ENCODE measurements at places on chromosomes 5 and 9.
A peak's percentile ranks its signal among the peaks of the same experiment; 100 is the strongest.

DNA sequence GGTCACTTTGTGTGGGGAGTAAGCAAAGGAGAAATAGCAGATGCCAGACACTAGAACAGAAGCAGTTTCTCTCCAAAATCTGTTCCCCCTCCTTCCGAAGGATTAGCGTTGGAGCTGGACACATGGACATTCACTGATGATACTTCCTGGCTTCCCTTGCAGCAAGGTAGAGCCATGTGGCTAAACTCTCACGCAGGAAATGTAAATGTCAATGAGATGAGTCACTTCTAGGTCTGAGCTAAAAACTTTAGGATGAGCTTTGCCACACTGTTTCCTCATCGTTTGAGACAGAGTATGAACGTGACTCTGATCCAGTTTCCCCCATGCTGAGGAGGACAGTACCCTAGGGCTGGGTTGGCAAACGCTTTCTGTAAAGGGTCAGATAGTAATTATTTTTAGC, 5.1 kb downstream of the BHMT2 start:
- DNase-seq = peak; percentile 67

DNA sequence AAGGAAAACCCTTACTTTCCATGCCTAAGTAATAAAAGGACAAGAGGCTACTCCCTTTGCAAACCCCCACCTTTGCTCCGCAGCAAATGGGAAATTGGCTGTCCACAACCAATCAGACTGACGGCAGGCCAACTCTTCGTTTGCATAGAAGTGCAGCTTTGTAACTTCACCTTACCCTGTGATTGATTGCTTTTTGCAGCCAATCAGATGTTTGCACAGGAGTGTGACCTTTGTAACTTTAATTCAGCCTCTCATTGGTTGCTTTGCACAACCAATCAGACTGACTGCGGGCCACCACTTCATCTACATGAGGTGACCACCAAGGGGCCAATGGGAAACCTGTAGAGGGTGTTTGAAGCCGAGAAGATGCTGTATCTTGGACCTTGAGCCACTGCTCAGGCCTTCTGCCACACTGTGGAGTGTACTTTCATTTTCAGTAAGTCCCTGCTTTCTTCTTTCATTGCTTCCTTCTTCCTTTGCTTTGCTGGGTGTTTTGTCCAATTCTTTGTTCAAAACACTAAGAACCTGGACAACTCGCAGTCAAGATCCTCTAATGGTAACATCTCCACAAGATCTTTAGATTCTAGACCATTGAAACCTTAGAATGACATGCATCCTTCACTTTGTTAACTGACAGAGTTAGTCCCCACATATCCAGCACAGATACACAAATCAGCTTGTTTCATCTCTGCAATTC, 51.3 kb upstream of the FREM1 start:
- DNase-seq = no peak

GRCh38 chr5:94632024-94632423, 13.6 kb downstream of the SLF1 start:
- no peak for DNase-seq

- no peak for DNase-seq
These were observed 1.6 kb downstream of the ATP10B start for GRCh38 chr5:160850421-160850820.

DNA sequence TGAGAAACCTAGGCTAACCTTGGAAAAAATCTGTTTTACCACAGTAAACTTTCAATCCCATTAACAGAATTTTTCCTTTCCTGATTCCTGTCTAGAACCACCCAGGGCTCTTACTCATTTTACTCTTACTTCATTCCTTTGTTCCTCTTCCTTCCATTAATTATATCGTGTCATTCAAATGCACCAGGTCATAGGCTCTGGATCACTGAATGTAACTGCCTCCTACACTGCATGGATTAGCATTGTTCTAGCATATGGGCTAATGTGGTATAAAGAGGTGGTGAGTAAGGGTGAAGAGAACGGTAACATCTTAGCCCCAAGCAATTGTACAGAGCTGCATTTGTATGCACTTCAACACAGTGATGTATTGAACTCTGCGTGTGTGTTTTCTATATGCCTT, 49.5 kb upstream of the SPINK5 start:
- no peak for DNase-seq

Measured in fibroblast of skin of right quadriceps (primary cell).